Peyer's patch (tissue), 4 donors: ENCODE measurements at places on chromosomes 6 and 20. TPM values are rescaled to one million over a fixed set of nuclear protein-coding genes. Genes with fewer than 3 reads are reported as not detected.

GRCh38 chr6:44554861-44555260 is 167.4 kb downstream of the CDC5L start:
- DNase-seq, result no peak

Gene GTSF1L
- total RNA-seq, result not detected

- DNase-seq, result no peak
These were observed 106.4 kb upstream of the PTPN1 start for GRCh38 chr20:50403565-50404418.

- DNase-seq, result no peak
These were observed 70.1 kb upstream of the EMILIN3 start for GRCh38 chr20:41436679-41437078.

- no peak for DNase-seq
These were observed 165.4 kb downstream of the QKI start for GRCh38 chr6:163579880-163580295.

- no peak for DNase-seq
These were observed 16.6 kb downstream of the CPNE5 start for GRCh38 chr6:36822506-36823269.

DNA sequence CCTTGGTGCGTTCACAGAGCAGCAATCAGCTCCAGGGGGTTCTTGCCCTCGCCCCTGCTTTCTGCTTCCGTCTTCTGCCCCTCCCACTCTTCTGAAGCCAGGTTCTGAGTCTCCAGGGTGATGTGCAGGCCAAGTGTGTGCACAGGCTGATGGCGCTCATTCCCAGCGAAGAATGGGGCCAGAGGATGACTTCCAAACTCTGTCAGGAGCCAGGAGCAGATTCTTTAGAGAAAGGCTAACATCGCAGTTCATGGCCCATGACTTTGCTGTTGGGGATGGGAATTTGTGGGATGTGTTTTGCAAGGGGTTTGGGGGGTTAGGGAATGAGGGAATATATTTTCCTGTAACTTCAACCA is 56.1 kb upstream of the CCN6 start:
- DNase-seq, result no peak

GRCh38 chr6:121600389-121601168 is 165.1 kb downstream of the GJA1 start:
- no peak for DNase-seq

GRCh38 chr6:56278171-56278591 is 30.8 kb upstream of the COL21A1 start:
- no peak for DNase-seq

DNA sequence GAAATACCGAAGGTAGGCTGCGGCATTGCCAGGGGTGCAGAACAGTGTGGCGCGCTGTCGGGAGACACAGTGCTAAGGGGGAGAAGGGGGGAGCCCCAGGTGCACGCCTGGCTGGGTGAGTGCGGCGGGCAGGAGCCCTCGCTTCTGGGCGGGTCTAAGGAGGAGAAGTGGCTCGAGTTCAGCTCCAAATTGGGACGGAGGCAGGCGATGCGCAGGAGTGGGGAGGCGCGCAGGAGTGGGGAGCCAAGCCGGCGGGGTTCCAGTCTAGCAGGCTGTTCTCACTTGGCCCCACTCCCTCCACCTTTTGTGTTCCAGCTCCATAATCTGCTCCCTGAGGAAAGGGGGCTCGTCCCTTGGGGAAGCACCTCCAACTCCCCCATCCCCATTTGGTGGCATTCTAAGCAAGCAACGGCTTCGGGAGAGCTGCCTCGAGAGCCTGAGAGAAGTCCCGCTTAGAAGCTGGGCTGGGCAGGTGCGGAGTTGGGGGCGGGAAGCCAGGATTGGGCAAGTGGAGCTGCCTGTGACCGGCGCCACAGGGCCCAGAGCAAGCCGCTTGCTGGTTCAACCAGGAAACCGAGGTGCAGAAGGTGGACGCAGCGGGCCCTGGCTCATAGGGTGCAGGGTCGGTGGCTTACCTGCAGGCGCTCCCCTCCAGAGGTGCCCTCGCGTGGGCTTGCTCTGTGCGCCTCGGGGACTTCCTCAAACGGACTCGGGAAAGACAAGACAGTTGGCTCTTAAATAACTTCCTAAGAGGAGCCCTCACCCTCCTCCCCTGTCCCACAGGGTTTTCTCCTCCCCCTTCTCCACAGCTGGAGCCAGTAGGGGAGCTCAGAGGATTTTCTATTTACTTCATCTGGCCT is at the start of gene F13A1:
F13A1 (minus strand) TSS at position 711 of the 860 bp plus-strand sequence. CDS start 1,998 bp downstream, outside the sequence.
- no peak for DNase-seq

Gene NKX2-4
- not detected for total RNA-seq

- DNase-seq, result no peak
These were observed 13.0 kb downstream of the KHDC1 start for GRCh38 chr6:73250016-73250415.

Gene TFAP2B
- total RNA-seq, result not detected

DNA sequence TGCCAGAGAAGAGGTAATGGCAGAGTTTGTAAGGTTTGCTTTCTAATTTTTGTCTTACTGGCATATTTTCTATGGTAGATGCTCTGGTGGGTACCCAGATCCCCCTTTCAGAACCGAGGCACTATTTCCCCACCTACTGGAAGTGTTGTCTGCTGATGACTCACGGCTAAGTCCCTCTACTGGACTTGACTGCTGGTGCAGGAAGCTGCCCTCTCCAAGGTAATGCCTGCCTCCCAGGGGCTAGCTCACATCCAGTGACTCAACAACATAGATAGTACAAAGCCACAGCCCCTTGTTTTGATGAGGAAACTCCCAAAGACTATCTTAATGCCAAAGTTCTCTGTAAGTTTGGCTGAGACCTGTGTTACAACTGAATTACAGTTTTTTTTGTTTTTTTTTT is 285.4 kb upstream of the FLRT3 start:
- DNase-seq, result no peak

Gene MBOAT1
- 57.0 TPM for total RNA-seq

Gene THEMIS
- 4.2 TPM for total RNA-seq

Gene LST1
- 2.5 TPM for total RNA-seq

DNA sequence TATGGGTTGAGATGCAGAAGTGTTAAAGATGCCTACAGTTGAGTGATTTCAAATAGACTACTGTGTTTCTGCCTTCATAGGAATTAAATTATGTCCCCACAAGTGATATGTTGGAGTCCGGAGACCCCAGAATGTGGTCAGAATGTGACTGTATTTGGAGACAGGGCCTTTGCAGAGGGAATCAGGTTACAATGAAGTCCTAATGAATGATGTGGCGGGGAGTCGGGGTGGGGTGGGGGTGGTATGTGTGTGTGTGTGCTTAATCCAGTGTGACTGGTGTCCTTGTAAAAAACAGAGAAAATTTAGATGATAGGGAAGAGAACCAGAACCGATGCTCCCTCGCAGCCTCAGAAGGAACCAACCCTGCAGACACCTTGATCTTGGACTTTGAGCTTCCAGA is 448.2 kb downstream of the QKI start:
- no peak for DNase-seq

GRCh38 chr20:46323557-46323956 is 15.3 kb upstream of the CDH22 start:
- no peak for DNase-seq

DNA sequence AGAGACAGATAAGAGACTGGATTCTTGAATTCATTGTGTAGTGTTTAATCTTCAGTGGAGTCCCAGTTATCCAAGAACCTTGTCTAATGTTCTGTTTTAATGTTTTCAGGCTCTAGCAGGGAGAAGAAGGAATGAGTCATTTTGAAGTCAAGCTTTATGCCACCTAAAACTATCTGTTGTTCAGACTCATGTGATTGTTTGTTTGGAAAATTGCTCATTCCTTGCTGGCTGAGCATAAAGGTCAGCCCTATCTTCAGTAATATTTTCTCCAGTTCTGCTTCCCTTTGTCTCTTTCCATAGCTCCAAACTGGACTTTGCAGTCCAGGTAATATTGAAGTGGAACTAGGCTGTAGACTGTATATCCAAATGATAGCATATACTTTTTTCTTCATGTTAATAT is 34.2 kb downstream of the CLVS2 start:
- DNase-seq, result no peak

DNA sequence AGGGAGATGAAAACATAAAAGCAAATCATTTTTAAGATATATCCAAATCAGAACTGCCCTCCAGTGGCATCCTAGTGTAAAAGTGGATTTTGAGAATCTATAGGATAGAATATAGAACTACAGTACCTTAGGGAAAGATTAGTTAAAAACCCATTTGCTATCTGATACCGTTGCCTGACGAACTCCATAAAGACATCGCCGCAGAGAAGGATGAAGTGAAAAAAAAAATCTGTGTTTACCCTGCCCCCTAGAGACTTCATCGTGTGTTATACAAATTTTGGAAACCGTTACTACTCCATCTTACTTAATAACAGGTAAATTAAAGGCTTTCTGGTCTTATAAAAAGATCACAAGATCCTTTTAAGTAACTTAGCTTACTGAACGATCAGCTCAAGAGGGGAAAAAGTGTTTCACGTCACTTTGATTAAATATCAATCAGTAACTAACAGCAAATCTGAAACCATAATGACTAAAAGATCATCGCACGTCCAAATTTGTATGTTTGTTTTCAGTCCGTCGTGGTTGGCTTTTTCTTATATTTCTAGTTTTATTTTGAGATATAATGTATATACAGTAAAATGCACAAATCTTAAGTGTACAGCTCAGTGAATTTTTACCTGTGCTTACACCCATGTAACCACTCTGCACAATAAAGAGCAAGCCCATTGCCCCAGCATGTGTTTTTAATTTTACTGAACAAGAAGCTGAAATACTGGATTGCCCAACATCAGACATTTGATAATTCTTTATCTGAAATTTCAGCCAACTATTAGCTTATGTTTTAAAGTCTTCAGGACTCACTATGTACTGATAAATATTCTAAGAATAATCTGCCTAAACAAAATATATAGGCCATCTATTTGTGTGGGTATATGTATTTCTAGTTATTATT is 881 bp upstream of the MCM3 start:
- no peak for DNase-seq

- no peak for DNase-seq
These were observed 37.7 kb downstream of the SYTL3 start for GRCh38 chr6:158687506-158687905.

DNA sequence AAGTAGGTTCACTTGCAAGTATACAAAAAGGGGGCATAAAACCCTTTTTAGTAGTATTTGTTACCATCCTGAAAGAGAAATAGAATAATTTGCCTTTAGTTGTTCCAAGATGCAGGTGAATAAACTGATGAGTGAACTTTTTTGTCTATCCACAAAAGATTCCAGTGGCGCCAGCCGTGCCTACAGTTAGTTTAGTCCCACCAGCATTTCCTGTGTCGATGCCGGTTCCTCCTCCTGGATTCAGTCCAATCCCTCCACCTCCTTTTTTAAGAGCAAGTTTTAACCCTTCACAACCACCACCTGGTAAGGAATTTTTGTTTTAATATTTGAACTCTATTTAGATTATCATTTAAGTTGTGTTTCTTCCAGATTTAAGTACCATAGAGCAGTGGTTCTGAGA is 90.9 kb downstream of the SCAF8 start:
- DNase-seq, result no peak

DNA sequence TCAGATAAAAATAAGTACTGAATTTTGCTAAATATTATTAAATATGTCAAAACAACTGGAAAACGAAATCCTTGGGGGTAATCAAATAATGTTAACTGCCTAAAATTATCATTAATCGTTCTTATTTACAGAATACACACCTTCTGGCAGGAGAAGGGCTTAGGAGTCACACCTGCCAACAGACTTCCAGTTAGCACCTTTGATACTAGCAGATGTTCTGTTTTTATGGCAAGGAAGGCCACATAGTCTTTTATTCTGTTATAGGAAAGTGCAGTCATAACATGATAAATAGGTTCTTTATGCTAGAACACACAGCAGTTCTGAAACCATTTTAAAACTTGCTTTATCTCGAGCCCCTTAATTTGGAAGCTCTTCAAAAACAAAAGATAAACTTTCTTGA is 464.1 kb downstream of the UTRN start:
- DNase-seq, result no peak

DNA sequence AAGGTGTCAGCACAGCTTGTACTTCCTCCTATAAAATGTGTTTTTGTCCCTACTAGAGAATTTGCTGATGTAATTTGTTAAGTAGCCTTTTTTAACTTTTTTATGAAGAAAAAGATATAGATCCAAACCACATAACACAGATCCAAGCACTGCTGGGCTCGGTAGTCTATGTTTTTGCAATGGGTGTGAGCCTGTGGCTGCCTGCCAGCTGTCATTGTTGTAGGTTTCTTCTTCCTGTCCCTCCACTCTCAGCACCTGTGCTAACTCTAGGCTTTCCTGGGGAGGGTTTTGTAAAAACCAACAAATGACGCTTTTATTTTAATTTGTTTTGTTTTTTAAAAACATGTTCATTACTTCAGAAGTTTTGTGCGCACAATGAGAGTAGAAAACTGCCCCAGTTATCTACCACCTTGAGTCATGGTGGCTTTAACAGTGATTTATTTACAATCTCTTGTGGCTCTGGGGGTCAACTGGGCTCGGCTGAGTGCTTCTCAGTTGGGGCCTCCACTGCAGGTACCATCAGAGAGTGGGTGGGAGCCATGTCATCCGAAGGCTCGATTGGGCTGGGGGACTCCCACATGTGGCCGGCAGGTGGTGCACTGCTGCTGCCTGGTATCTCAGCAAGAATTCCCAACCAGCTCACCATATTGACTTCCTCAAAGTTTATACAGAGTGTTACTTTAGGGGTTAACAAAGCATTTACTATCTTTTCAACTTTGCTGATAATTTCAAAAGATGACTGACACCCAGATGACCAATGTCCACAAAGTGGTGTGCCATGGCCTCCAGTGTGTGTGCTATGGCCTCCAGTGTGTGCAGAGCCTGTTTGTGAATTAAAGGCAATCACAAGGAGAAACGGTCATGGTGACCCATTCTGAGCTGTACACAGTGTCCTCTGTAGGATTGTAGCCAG is 3.0 kb upstream of the CCR6 start:
- no peak for DNase-seq

DNA sequence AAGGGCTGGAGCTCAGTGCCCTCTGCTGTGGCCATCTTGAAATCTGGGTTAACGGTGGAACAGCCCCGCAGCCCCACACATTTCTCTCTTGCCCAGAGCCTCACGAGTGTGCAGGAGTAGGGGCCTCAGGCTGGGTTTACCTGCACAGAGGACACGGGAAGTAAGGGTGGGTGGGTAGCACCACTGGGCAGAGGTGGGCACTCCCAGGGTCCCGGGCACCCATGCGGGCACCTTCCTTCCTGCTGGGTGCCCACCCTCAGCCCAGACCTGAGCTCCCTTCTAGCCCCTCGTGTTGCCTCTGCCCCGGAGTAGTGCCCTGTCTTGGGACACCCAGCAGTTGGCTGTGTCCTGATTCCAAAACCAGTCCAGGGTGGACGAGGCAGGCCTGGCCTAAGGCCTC is 11.2 kb downstream of the COL9A3 start:
- no peak for DNase-seq

DNA sequence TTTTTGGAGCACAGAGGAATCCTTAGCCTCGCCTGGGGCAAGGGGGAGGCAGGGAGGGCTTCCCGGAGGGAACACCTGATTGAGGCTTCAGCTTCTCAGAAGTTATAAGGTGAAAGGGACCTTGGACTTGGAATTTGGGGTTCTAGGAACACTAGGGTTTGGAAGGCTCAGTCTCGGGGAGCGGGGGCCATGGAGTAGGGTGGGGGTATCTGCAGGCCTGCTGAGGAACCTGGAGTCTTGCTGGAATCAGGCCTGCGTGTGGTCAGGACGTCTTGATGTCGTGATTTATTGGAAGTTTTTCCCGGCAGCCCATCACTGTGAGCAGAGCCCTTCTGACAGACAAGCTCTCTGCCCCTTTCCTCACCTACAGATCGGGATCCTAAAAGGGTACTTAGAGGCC is 50.7 kb downstream of the EFCAB8 start:
- no peak for DNase-seq
